RKO (cell line): ENCODE measurements at places on chromosomes 1 and 21.

GRCh38 chr1:147720557-147720956, 39.8 kb downstream of the GJA5 start:
- DNase-seq: no peak

- no peak for DNase-seq
Measured at GRCh38 chr1:23118957-23119792, 49.5 kb downstream of the LUZP1 start.

- no peak for DNase-seq
Measured at GRCh38 chr1:248388426-248388825, 12.9 kb downstream of the OR2T6 start.

GRCh38 chr21:32423320-32424190, 11.0 kb downstream of the EVA1C start:
- DNase-seq: peak; percentile 27

DNA sequence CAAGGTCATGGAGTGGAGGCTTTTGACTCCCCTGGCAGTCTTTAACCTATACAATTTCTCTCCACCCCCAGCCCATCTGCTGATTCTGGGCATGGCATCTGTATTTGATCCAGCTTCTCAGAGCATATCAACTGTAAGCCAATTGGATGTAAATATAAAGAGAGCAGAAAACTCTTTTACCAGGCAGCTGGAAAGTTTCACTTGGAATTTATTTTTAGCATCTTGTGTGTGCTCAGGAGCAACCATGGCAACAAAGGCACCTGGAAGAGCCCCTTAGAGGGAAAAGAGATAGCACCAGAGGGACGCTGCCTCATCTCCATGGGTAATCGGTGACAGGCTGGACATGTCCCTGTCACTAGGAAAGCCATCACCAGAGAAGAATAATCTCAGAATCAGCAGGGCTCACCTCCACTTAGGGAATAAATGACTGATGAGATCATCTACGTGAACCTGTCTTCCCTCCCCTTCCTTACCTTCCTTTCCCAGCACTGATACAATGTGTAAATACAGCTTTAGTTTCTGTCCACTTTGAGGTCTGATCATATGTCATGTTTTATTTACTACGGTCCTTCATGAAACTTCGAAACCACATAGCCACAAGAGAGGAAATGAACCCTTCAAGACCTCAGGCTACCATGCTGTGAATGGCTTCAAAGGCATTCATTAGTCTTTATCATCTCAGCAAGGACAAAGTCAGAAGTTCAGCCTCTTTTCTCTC, 25.3 kb upstream of the SIPA1L2 start:
- no peak for DNase-seq

- peak; percentile 83 for DNase-seq
Measured at GRCh38 chr1:26530895-26531598, 1.5 kb downstream of the RPS6KA1 start.

- no peak for DNase-seq
Measured at GRCh38 chr1:1920608-1921458, 1.8 kb upstream of the TMEM52 start.

GRCh38 chr1:156006666-156007376, 13.9 kb downstream of the SSR2 start:
- no peak for DNase-seq

GRCh38 chr1:235858766-235859165, 7.9 kb downstream of the LYST start:
- DNase-seq: no peak

DNA sequence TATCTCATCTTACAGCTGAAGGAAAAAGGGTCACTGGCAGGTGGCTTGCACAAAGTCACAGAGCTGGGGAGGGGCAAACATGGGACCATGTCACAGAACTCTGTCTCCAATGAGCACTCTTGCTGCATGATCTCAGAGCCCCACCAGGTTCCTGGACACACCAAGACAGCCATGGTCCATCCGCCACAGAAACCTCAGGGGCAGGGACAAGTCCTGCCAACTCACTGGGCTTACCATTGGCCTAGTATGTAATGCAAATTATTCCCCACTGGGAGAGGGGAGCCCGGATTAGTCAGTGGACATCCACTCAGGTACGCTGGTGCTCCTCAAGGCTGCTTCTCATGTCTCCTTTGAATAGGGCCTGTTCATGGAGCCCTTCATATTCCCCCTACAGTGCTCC, 14.2 kb downstream of the S100A7A start:
- no peak for DNase-seq

DNA sequence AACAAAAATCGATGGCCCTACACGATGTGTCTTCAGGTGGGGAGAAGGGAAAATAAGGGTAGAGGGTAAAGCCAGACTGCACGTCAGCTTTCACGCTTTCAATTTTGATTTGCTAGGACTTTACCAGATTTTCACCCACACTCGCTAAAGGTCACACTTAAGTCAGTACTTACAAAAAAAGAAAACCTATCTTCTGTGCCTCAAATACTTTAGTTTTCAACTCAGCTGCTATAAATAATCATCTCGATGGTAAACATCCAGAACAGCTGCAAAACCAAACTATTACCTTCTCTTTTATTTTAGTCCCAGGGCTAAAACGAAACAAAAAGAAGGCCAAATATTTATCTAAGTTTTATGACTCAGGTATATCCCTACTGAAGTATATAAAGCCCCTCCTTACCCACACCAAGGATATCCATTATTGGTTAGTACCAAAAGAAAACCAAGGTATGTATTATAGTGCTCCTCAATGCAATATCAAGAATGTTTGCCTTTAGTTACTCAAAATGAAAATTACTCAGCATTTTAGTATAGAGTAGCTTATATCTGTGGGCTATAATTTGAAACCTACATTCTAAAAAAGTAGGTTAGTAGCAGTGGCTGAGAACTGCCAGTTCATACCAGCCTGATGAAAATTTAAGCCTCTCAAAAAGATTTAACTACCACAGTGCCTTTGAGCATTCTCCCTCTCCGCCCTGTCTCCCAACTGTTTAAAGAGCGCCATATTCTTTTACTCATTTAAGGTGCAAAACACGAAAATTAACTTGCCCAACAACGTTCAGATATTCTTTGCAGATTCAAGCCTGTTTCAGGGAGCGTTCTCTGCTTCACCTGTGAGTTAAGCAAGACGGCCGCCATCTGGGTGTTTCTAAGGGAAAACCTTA, 1.5 kb downstream of the CSDE1 start:
- no peak for DNase-seq

DNA sequence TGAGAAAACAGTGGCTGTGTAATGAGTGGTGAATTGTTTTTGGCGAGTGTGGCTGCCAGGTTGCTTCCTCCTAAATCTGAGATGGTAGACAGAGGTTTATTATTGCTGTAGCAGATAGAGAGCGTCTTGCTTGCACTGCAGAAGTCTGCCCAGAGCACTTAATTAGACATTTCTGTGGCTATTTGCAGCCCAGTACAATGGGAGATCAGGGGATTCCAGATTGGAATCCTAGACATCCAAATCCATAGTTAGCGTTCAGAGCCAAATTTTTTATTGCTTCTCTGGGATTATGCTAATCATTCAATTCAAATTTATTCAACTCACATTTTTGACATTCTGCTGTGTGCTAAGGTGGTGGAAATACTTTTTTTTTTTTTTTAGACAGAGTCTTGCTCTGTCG, 30.0 kb downstream of the KIF26B start:
- no peak for DNase-seq

- no peak for DNase-seq
Measured at GRCh38 chr1:166086113-166086883, 80.5 kb downstream of the FAM78B start.

DNA sequence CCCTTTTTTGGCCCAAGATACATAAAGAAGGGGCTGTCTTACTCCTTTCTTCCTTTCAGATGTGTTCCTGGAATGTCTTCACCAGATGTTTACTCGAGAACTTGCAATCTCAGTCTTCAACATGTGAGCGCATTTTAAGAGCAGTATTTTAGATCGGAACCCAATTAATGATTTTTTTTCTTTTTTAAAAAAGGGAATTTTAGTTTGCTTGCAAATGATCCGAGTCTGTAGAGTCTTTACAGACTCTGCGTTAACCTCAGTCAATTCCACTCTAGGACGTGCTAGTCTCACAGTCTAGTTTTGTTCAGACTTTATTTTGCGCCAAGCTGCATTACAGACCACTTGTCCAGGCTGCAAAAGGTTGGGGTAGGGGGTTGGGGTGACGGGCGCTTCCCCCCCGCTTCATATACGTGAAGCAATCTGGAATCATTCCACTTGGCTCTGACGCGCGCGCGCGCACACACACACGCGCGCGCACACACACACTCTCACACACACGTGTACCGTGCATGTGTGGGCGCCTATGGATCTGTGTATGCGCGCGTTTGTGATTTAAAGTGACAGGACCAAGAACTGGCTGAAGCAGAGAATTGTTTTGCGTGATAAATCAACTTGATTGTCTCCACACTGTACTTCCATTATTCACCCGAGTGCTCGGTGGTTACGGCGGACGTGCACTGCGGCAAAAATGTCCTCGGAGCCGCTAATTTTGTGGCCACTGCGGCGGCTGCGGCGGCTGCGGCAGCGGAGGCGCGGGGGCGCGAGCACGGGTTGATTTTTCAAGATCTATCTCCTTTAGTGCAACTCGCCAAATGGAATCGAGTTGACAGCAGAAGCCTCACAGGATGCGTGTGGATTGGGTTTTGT, 25.6 kb upstream of the NFIA start:
- peak; percentile 71 for DNase-seq

GRCh38 chr1:179269071-179269470, 24.5 kb upstream of the SOAT1 start:
- DNase-seq: no peak

DNA sequence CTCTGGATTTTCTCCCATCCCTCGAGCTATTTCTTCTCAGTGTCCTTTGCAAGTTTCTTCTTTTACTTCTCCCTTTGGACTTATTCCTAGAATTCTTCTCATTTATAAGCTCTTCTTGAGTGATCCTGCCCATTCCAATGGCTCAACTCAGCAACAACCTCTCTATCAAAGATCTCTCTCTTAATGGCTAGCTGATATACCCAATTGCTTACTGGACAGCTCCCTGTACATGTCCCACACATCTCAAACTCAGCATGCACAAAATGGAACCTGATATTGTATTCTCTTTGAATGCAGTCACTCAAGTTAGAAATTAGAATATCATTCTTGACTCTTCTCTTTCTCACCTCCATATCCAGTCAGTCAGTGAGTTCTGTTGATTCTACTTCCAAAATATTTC, 48.6 kb downstream of the SLC25A24 start:
- DNase-seq: no peak

DNA sequence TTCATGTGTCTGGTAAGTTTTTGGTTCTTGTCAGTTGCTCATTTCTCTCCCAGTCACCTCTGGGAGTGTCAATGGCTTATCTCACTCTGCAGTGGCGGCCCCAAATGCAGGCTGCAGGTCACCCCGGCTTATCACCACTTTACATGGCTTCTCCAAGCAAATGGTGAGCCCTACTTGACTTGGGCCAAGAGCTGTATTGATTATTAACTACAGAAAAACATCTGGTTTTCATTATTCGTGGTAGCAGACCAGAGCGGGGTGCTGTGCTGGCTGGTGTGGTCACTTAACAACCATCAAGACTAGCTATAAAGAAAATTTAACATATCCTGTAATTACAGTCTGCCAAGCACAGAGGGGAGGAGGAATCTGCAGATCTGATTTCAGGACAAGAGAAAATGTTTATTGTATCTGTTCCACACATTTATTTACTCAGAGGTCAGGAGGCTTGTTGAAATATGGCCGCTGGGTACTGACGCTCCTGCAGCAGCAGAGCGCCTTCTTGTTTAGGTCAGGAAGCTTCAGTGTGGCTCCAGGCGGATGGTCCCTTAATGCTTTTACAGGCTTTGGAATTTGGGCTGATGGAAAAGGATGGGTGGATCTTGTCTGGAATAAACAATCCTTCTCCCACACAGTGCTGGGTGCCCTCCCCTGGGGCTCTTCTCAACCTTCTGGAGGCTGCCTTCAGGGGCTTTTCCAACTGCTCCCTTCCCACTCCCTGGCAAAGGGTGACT, 87.8 kb downstream of the HLX start:
- DNase-seq: no peak

GRCh38 chr1:36479505-36480051, 3.1 kb downstream of the CSF3R start:
- no peak for DNase-seq

- DNase-seq: no peak
Measured at GRCh38 chr1:221549815-221550214, 192.1 kb downstream of the DUSP10 start.

DNA sequence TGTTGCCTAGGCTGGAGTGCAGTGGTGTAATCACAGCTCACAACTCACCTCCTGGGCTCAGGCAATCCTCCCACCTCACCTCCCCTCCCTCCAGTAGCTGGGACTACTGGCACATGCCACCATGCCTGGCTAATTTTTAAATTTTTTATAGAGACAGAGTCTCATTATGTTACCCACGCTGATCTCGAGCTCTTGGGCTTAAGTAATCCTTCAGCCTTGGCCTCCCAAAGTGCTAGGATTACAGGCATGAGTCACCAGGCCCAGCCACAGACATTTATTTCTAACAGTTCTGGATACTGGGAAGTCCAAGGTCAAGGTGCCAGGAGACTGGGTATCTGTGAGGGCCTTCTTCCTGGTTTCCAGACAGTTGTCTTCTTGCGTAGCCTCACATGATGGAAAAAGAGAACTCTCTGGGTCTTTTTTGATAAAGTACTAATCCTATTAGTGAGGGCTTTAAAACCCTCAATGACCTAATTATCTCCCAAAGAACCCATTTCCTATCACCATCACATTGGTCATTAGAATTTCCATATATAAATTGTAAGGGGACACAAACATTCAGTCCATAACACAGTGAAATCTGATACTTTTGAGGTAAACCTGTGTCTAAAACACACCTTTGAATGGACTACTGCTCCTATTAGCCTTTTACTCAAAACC, 67.9 kb downstream of the PHACTR4 start:
- DNase-seq: peak; percentile 47

- peak; percentile 85 for DNase-seq
Measured at GRCh38 chr1:112849425-112850033, 106.5 kb downstream of the SLC16A1 start.

GRCh38 chr21:36589352-36589971, 109.5 kb upstream of the SIM2 start:
- peak; percentile 31 for DNase-seq

GRCh38 chr1:214472364-214472763, 79.0 kb downstream of the PTPN14 start:
- DNase-seq: no peak

DNA sequence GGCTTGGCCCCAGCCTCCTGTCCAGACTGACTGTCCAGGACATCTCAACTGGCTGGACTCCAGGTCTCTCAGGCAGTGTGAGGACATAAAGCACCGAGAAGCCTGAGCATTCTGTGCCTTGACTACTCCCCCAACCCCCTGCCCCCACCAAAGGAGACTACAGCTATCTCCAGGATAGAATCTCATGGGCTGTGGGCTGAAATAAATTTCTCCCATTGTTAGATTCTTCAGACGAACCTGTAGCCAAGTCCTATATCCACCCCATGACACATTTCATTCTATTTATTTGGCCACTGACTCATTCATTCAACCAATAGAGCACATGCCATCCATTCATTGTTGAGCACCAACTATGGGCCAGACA, 11.4 kb downstream of the VWA5B1 start:
- DNase-seq: no peak

- DNase-seq: no peak
Measured at GRCh38 chr1:118143831-118144230, 41.2 kb downstream of the SPAG17 start.
